ENCODE measurements at places on chromosomes 1 and 21.
A peak's percentile ranks its signal among the peaks of the same experiment; 100 is the strongest.

- no peaks in the 10 kb centered on the region for H3K36me3 ChIP-seq
- no peak overlapping the region for H3K4me3 ChIP-seq
- H3K27ac ChIP-seq = no peak overlapping the region
- no peaks in the 10 kb centered on the region for H3K27me3 ChIP-seq
- H3K4me1 ChIP-seq = no peaks in the 10 kb centered on the region
These were observed 49.5 kb upstream of the CD46 start for GRCh38 chr1:207702317-207702716.

DNA sequence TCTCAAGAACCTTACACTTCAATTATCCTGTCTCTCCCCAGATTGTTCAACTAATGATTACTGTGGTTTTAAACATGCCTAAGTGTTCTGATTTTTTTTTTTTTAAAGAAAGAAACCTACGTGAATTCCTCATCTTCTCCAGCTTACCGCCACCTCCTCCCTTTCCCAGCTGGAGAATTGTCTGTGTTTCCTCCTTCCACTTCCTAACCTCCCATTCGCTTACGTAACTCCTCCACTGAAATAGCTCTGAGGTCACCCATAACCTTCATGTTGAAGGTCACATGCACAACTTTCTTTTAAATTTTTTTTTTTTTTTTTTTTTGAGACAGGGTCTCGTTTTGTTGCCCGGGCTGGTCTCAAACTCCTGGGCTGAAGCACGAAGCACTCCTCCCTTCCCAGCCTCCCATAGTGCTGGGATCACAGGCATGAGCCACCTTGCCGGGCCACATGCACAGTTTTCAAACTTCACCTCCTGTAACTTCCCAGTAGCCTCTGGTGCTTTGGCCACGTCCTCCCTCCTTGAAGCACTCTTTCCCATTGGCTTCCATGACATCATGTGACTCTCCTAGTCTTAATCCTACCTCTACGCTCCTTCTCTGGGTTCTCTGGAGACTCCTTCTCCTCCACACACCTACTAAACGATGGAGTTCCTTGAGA, 9.8 kb upstream of the CAPZB start:
- peaks cover 9% of the 10 kb centered on the region for H3K4me1 ChIP-seq
- DNase-seq = no peak
- peak overlapping the region; percentile 2 for H3K27ac ChIP-seq
- no peak overlapping the region for H3K4me3 ChIP-seq
- peaks cover 19% of the 10 kb centered on the region for H3K27me3 ChIP-seq
- no peaks in the 10 kb centered on the region for H3K36me3 ChIP-seq

- H3K27me3 ChIP-seq = peaks cover 12% of the 10 kb centered on the region
- DNase-seq = no peak
- H3K36me3 ChIP-seq = no peaks in the 10 kb centered on the region
These were observed 8.6 kb downstream of the WNT9A start for GRCh38 chr1:227938911-227939790.

DNA sequence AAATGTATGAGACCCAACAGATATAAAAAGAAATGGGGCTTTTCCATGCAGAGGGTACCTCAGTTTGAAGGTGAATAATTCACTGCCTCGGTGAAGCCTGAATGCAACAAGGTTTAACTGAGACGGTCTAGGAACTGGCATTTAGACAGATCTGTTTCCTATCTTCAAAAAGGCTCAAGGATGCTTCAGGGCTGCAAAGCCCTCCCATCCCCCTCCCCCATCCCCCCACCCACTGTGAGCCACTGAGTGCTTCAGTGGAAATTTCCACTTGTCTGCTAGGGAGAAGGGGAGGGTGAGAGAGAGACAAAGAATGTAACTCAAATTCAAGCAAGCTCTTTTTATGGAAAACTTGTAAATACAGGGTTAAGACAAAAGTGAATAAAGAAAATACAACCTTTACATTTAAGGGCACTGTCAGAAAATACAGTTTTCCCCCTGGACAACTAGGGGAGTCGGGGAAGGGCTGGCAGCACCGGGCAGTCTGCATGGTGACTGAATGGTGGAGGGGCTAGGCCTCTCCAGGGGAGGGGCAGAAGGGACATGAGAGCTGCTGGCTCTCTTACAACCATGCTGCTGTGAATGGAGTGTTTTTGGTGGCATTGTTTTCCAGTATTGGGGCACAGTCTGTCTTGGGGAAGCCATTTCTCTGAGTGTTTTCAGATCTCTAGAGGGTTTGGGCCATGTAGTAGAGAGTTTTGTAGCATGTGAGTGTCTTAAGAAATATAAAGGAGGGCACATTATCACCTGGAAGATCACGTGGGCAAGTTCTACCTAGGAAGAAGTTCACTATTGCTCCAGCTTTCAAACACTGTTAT, 56.7 kb downstream of the MRPS6 start:
- peak overlapping the region; percentile 99 for H3K27ac ChIP-seq
- H3K27me3 ChIP-seq = no peaks in the 10 kb centered on the region
- peaks cover 63% of the 10 kb centered on the region for H3K4me1 ChIP-seq

GRCh38 chr1:91402023-91402422, 2.6 kb downstream of the HFM1 start:
- no peaks in the 10 kb centered on the region for H3K27me3 ChIP-seq
- peaks cover 50% of the 10 kb centered on the region for H3K4me1 ChIP-seq
- H3K27ac ChIP-seq = no peak overlapping the region

DNA sequence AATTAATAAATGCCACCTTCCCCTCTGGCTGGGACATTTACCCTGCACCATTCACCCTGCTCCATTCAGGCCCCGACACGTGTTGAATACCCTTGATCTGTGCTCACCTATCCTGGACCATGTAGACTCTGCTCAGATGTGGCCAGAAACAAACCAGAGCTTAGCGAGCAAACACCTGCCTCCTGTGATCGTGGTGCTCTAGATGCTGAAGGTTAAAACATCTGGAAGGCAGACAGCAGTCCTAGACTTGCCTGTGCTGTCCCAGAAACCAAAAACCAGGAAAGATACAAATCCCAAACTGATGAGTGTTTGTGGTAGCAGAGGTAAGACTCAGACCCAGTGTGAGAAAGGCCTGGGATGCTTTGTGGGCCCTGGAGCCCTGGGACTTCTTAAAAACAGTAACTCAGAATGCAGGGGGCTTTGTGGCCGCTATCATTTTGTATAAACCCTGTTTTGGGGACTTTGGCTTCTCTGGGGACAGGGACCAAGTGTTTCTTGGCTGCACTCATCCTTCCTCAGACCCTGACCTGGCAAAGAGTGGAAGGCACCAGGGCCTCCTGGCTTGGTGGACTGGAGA, 99.6 kb downstream of the DMRTB1 start:
- H3K36me3 ChIP-seq = no peaks in the 10 kb centered on the region
- peaks cover 14% of the 10 kb centered on the region for H3K27me3 ChIP-seq
- peaks cover 45% of the 10 kb centered on the region for H3K4me1 ChIP-seq
- H3K27ac ChIP-seq = peak overlapping the region; percentile 14
- H3K4me3 ChIP-seq = no peak overlapping the region

GRCh38 chr1:228381356-228381755, 25.3 kb downstream of the TRIM11 start:
- DNase-seq = no peak
- no peak overlapping the region for H3K27ac ChIP-seq
- peaks cover 63% of the 10 kb centered on the region for H3K27me3 ChIP-seq

DNA sequence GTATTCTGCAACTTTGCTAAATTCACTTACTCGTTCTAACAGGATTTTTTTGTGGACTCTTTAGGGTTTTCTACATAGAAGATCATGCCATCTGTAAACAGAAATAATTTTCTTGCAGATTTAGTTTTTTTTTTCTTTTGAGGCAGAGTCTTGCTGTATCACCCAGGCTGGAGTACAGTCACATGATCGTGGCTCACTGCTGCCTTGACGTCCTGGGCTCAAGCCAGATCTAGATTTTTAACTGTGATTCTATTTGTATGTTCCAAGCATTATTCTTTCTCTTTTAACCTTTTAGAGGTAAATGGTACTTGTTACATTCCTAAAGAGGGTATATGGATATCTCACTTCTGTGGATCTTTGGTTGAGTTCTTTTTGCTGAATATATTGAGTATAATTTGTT, 18.6 kb downstream of the FABP3 start:
- no peaks in the 10 kb centered on the region for H3K4me1 ChIP-seq
- peaks cover 74% of the 10 kb centered on the region for H3K36me3 ChIP-seq
- DNase-seq = no peak
- no peaks in the 10 kb centered on the region for H3K27me3 ChIP-seq
- H3K27ac ChIP-seq = no peak overlapping the region

DNA sequence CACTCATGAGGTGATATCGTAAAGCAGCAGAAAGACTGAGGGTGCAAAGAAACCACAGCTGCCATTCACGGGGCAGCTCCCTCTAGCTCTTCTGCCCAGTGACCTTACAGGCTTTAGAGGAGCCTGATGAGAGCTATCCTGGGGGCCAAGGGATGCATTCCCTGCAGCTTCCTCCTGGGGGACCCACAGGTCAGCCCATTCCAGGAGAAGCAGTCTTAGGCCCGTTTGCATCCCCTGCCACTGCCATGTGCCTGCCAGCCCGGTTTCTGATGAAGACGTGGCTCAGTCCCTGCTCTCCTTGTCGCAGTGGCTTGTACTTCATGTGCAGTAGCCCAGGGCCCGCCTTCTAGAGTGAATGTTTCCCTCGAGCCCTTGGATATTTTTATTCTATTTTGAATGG, 22.8 kb downstream of the ATP5PO start:
- peaks cover 6% of the 10 kb centered on the region for H3K27me3 ChIP-seq
- DNase-seq = peak; percentile 24

DNA sequence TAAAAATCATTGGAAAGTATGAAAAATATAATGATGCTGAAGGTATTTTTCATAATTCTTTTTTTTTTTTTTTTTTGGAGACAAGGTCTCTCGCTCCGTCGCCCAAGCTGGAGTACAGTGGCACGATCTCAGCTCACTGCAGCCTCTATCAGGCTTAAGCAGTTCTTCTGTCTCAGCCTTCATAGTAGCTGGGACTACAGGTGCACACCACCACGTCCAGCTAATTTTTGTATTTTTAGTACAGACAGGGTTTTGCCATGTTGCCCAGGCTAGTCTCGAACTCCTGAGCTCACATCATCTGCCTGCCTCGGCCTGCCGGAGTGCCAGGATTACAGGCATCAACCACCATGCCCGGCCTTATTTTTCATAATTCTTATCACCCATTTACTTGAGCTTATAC, 13.3 kb downstream of the SMAP2 start:
- H3K36me3 ChIP-seq = peaks cover 12% of the 10 kb centered on the region
- H3K4me1 ChIP-seq = peaks cover 41% of the 10 kb centered on the region
- H3K27me3 ChIP-seq = peaks cover 6% of the 10 kb centered on the region
- H3K4me3 ChIP-seq = no peak overlapping the region

DNA sequence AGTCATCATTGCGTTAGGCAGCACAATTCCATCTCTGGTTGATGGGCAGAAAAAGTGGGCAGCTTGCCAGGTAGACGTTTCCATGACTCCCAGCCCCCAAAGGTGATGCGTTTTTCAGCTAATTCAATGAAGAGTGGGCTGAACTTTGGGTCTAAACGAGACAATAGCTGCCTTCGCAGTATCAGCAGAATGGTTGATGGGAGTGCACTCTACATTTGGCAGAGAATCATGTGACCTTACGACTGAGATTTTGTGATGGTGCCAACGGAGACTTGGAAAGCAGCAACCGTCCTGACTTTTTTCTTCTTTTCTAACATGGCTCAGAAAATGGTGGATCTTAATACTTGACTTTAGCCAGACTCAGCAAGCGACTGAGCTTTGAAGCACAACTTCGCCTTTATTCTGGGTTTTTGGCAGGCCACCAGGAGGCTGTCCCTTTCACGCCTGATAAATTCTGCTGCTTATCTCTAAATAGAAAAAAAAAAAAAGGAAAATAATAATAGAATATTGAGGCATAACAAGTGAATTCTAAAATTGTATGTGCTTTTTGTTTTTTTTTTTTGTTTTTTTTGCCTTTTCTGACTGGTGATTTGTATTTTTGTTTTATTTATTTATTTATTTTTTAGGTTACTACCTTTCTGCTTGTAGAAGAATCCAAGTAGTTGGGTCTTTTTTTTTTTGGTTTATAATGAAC, 804.8 kb downstream of the USP25 start:
- peak overlapping the region; percentile 62 for H3K27ac ChIP-seq
- peaks cover 9% of the 10 kb centered on the region for H3K36me3 ChIP-seq
- H3K27me3 ChIP-seq = peaks cover 3% of the 10 kb centered on the region
- no peak for DNase-seq
- H3K4me1 ChIP-seq = peaks cover 19% of the 10 kb centered on the region

DNA sequence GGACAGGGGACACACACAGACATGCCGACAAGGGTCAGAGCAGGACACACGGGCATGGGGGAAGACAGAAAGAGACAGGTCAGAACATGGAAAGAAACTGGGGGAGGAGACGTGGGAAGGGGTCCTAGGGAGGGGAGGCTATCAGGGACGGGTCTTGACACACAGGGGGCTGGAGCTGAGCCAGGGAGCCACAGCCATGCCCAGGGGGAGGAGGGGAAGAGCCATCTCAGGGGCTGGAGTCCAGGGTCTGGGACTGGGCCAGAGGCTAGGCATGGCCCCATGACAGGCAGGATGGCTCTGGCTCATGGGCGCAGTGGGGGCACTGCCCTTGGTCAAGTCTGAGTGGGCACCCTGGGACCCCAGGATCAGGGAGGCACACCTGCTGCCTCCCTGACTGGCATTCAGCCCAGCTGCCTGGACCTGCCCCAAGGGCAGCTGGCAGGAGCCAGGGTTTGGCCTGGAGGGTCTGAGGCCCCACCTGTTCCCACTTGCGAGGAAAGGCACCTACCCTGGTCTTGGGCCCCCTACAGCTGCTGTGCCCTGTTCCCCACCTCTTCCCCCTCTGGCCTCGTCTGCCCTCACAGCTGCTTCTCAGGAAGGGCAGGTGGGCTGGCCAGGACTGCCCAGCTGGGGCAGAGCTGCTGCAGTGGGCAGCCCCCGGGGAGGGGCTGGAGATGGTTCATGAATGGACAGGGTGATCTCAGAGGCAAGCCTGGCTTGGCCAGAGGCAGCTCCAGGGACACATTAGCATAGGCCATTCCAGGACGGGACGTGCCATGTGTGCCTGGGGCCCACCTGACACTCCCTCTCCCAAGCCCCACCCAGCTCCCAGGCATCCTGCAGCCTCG, 42.9 kb downstream of the HSPG2 start:
- H3K4me3 ChIP-seq = no peak overlapping the region
- peaks cover 3% of the 10 kb centered on the region for H3K27me3 ChIP-seq
- peaks cover 38% of the 10 kb centered on the region for H3K4me1 ChIP-seq

GRCh38 chr1:198528364-198528763, 12.1 kb downstream of the ATP6V1G3 start:
- H3K4me1 ChIP-seq = no peaks in the 10 kb centered on the region
- no peak overlapping the region for H3K4me3 ChIP-seq
- no peaks in the 10 kb centered on the region for H3K27me3 ChIP-seq
- H3K36me3 ChIP-seq = no peaks in the 10 kb centered on the region
- no peak for DNase-seq

DNA sequence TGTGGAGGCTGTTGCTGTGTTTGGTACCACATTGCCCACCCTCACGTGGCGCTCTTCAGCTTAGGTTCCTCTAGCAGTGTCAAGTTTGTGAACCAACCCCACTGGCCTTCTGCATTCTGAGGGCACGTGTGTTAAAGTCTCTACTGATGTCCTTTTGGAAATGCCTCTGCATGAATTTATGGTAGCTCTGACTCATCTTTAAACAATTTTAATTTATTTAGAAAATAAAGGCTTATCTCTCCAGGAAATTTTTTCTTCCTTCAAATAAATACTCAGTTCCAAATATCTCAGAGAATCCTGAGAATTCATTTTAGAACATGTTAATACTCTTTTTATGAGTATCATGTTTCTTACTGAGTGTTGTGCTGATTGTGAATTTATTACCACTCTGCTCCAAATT, 5.5 kb downstream of the CD1D start:
- peaks cover 20% of the 10 kb centered on the region for H3K27me3 ChIP-seq
- peaks cover 15% of the 10 kb centered on the region for H3K4me1 ChIP-seq
- no peak overlapping the region for H3K4me3 ChIP-seq
- H3K27ac ChIP-seq = no peak overlapping the region
- peaks cover 20% of the 10 kb centered on the region for H3K36me3 ChIP-seq

- H3K27me3 ChIP-seq = no peaks in the 10 kb centered on the region
- no peak for DNase-seq
- H3K27ac ChIP-seq = no peak overlapping the region
- H3K4me3 ChIP-seq = no peak overlapping the region
- H3K4me1 ChIP-seq = no peaks in the 10 kb centered on the region
- no peaks in the 10 kb centered on the region for H3K36me3 ChIP-seq
These were observed 575.1 kb upstream of the BEND5 start for GRCh38 chr1:49351768-49352167.
